ENCODE measurements at places on chromosomes 6 and 20.

- DNase-seq, result peak; percentile 9
These were observed at the start of gene WFDC2 for GRCh38 chr20:45469336-45470261. TSS of gene WFDC2 (plus strand) at chr20:45469753. CDS start at chr20:45469782, 29 bp downstream.

- no peak for DNase-seq
These were observed 57.4 kb downstream of the TMC2 start for GRCh38 chr20:2593756-2594155.

DNA sequence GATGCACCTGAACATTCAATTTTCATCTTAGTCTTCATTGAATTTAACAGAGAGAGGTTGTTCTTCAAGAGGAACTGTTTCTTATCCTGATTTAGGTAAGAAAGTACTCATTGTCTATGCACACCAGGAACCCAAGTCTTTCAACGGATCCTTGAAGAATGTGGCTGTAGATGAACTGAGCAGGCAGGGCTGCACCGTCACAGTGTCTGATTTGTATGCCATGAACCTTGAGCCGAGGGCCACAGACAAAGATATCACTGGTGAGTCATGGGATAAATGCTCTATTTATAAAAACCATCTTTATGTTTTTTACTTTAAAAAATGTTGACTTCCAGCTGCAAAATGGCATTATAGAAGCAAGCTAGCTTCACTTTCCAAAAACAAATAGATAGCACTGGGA lies 10.2 kb downstream of the NQO2 start:
- DNase-seq, result no peak

GRCh38 chr6:40302856-40303454 lies 284.2 kb downstream of the LRFN2 start:
- no peak for DNase-seq

DNA sequence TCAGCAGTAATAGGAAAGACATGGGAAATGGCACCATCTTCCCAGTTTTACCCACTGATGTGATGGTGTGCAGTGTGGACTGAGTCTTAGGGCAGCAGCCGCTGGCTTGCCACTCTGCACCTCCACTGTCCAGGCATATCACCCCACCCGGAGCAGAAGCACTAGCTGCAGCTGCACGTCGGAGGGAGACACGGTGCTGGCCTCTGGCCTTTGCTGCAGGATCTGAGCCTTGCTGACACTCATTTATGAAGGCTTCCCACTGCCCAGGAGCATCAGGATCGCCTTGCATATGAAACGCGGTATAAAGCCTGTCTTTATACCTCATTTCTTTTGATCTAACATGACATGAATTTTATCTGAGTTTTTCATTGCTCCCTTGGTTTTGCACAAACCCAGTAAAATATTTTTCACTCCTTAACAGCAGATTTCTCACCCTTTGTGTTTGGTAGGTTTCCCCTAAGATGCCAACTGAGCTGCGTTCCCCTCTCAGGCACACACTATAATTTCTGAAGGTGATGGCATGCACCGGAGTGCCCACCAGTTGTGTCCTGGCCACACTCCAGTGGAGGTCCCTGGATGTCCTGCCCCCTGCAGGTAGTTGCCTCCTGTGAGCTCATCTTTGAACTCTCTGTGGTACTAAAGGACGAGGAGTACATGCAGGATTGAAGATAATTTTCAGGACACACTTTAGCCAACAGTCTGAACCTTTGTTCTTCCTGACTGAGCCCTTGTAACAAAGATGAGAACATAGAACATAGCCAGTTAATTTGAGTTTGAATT lies 9.0 kb upstream of the EXOC2 start:
- DNase-seq, result no peak

- no peak for DNase-seq
These were observed 45.8 kb downstream of the AHI1 start for GRCh38 chr6:135451617-135452190.

- DNase-seq, result peak; percentile 56
These were observed 1.5 kb upstream of the GMEB2 start for GRCh38 chr20:63628246-63628975.

DNA sequence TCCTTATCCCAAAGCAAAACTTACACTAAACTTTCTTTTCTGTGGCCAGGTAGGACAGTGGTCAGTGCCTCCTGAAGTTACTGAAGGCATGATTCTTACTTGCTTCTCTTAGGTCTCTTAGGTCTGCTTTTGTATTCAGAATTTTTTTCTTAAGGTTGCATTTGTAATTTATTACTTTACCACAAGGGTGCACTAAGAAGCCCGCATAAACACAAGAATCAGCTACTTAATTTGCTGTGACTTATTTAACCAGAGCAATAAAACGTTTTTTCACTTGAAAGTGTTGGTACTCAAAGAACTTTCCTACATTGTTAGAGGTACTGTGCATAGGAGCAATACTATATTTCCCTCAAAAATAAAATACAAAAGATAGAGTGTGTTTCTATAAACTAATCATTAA lies 75.4 kb upstream of the LAMA2 start:
- DNase-seq, result no peak

DNA sequence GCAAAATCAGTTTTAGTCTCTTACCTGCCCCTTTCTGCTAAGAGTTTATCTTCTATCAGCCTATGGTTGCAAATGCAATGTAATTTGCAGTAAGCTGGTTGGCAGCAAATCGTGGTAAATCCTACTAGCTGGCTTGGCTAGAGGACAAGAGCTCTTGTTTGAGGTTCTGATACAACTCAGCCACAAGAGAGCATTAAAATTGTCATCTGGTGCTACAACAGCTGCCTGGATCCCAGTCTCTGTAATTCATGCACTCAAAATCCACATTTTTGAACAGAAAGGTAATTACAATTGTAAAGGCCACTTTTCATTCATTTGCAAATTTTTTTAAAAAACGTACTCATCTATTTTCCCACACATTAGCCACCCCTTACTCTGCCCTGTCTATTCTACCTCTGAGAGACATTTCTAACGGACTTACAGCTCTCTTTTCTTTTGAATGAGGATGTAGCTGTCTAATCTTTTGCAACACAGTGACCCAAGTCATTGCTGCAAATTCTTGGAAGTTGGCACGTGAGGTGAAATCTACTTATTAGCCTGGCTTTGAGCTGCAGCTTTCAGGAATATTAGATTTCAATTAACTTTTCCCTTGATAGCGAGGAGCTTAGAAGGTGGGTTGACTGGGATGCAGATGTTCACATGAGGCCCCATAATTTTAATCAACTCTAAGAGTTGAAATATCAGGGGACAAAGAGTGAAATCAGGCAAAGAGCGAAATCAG lies 54.0 kb upstream of the FAM184A start:
- DNase-seq, result no peak

DNA sequence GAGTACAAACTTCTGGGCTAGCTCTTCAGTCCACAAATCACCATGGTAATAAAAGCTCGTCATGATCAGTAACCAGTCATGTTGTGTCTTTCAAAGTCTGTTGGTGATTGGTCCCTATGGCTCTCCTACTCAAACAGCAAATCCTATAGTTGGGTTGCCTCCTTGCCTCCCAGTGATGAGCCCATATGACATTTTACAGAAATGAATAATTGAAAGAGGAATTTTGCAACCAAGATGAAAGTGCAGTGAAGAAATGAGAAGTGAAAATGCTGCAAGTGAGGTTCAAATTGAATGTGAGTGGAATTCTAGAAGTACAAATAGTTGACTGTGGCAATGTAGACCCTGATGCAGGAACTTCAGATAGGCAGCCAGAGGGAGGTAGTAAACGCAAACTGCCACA lies 5.1 kb upstream of the SIRPD start:
- DNase-seq, result no peak

GRCh38 chr6:154161689-154162088 lies 122.6 kb downstream of the OPRM1 start:
- no peak for DNase-seq

GRCh38 chr6:10400330-10400729 lies 14.5 kb downstream of the TFAP2A start:
- no peak for DNase-seq

DNA sequence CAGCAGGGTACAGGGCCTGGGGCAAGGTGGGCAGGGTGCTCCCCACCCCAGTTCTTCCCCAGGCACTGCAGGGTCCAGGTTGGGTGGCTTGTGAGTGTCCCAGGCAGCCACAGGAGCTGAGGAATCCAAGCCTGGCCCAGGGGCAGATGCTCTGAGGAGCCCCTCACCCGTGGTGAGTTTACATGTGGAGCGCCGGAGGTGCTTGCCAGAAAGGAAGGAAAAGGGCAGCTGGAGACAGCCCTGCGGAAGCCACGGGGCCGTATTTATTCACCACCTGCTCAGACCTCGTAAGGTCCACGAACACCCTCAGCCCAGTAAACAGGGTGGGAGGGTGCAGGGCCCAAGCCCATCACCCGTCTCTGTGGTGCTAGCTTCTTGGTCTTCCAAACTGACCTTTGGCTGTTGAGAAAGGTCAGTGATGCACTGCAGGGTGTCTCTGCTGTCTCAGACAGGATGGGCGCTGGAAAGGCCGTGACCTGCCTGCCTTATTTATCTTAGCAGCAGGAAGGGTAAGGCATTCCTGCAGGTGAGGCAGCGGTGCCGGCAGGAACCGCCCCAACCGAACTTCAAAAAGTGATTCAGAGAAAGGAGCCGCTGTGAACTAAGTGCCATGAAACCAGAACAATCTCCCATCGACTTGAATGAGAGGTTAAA lies 4.0 kb upstream of the FRMD1 start:
- peak; percentile 17 for DNase-seq

GRCh38 chr6:153625089-153625488 lies 414.0 kb upstream of the OPRM1 start:
- DNase-seq, result no peak

DNA sequence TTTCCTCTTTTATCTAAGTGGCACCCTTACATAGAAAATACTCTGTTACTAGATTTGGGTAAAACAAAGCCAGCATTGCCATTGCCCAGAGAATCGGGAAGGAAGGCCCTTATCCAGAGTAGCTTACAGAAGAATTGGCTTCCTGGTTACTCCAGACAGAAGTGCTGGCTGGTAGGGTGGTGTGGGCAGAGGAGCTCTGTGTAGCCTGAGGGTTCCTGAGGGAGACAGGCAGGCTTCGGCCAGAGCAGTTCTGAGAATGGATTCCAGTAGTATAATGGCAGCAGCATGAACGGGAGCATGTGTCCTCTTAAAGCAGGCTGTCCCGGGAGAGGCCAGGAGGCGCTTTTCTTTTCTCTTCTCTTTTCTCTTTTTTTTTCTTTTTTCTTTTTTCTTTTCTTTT lies 11.9 kb downstream of the CUL9 start:
- DNase-seq, result no peak

- no peak for DNase-seq
These were observed 1235.7 kb upstream of the MAP3K7 start for GRCh38 chr6:91822581-91822980.

GRCh38 chr6:161079566-161080262 lies 88.1 kb downstream of the MAP3K4 start:
- no peak for DNase-seq

- DNase-seq, result no peak
These were observed 86.0 kb downstream of the MBOAT1 start for GRCh38 chr6:20126102-20126752.

GRCh38 chr6:138383776-138384175 lies 6.1 kb downstream of the SMIM28 start:
- DNase-seq, result no peak

DNA sequence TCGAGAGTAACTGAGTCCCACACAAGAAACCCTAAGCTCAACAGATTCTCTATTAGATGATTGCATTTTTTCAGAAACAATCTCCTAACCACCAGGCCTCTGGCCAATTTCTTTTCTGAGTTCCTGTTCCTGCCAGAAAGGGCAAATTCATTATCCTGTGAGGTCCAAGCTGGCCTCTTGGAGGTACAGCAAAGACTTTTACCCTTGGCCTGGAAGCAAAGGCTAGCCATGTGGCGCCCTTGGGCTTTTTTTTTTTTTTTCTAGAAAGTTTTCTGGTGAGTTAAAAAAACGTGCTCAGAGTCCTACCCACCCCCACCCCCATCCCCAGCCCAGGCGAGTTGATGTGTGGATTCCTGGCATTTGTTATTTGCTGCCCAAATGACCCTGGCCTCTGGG lies 59.0 kb upstream of the EEF1A1 start:
- DNase-seq, result no peak

GRCh38 chr20:2227861-2228260 lies 67.9 kb upstream of the TGM3 start:
- DNase-seq, result no peak

DNA sequence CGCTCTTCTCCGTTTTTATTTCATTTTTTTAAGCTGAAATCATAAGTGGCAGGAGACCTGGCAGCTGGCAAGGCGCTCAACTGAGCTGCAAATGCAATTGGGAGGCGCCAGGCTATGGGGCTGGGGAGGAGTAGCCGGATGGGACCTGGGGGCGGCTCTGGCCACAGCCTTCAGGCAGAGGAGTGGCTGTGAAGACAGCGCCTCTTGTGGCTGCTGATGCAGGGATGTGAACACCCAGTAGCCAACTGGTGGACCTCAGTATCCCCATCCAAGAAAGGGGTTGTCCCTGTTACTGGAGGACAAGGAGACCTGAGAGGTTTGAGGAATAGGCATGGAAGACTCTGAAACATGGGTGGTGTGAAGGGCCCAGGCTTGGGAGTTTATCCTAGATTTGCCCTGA lies 12.6 kb downstream of the KCNK17 start:
- no peak for DNase-seq

- DNase-seq, result no peak
These were observed 12.3 kb downstream of the DYNLT2 start for GRCh38 chr6:169738976-169739529.

GRCh38 chr20:10216146-10216791 lies 2.4 kb upstream of the SNAP25 start:
- no peak for DNase-seq

DNA sequence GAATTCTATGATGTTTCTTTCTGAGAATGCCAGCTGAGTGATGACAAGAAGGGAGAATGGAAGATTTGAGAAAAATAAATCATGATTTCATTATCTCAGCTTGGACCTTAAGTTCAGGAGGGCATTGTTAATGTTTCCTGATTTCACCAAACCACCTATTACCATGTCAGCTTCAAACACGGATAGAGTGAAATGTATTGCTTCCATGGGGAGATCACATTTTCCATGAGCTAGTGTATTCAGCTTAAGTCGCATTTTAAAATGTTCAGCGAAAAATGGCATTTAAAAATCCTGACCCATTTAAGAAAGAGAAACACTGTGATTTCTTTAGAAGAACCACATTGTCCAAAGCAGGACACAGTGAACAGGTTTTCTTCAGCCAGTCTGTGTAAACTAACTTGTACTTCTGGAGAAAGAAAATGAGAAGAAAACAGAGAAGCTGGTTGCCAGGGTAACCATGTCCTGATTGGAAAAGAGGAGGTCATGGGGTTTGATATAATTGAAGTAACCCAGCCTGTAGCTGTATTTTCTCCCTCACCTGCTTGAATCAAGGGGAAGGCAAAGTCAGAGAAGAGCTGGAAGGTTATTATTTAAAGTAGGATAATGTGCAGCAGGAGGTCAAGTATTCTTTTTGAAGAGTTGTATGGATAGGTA lies 684.1 kb upstream of the NRSN1 start:
- no peak for DNase-seq

DNA sequence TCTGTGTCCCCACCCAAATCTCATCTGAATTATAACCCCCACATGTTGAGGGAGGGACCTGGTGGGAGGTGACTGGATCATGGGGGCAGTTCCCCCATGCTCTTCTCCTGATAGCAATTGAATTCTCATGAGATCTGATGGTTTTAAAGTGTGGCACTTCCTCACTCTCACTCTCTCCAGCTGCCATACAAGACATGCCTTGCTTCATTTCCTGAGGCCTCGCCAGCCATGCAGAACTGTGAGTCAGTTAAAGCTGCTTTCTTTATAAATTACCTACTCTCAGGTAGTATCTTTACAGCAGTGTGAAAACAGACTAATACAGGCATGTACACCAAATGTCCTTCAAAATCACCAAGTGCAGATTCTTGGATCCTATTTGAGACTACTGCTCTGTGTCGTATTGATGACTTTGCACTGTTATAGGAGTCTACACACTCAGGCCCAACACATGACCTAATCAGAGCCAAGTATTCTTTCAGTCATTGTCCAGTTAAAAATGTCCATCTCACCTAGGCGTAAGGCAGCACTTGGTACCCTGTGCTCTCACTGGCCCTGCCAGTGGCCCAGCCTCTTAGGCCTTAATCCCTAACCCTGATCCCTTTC lies 52.8 kb upstream of the UST start:
- no peak for DNase-seq
